Naive thymus-derived CD4-positive, alpha-beta T cell (primary cell): ENCODE measurements at places on chromosomes 6 and 20. TPM values are rescaled to one million over a fixed set of nuclear protein-coding genes. Genes with fewer than 3 reads are reported as not detected.

- peaks cover 14% of the 10 kb centered on the region for H3K4me1 ChIP-seq
- H3K4me3 ChIP-seq: peak overlapping the region; percentile 23
- DNase-seq: no peak
- no peak overlapping the region for H3K27ac ChIP-seq
These were observed 2.1 kb upstream of the VSX1 start for GRCh38 chr20:25083773-25084625.

DNA sequence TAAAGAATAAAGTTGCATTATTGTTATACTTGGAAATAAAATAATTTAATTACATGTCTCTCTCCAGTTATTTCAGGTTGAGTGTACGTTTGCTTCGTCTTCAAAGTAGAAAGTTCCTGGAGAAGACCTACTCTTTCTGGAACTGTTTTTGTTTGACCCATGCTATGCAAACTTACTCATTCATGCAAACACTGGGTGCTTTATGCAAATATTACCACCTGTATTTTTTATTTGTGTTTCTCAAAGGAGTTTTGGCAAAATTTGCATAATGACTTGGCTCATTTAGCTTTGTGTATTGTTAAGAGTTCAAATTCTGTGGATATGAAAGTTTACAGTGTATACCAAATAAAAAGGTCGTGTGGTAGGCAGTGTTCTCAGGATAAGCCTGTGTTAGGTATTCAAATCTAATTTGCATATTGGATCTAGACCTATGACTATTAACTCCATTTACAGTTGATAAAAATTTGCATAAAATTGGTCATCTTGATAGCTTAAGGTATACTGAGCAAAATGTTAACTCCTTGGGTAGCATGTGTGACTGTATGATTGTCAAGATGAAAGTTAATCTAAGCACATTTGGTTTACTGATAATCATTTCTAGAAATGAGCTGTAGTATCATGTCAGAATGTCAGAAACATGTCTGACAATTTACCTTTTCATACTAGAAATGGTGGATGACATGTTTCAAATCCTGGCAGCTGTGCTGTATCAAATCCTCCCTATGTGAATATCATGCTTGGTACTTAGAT lies 65.2 kb downstream of the CDKAL1 start:
- H3K27ac ChIP-seq: no peak overlapping the region
- H3K27me3 ChIP-seq: no peaks in the 10 kb centered on the region
- no peaks in the 10 kb centered on the region for H3K4me1 ChIP-seq
- H3K36me3 ChIP-seq: no peaks in the 10 kb centered on the region

OPRL1 gene
- 6.1 TPM for total RNA-seq

SPATS1 gene
- total RNA-seq: not detected

- H3K4me1 ChIP-seq: no peaks in the 10 kb centered on the region
- no peak overlapping the region for H3K4me3 ChIP-seq
- DNase-seq: no peak
- H3K27me3 ChIP-seq: no peaks in the 10 kb centered on the region
- H3K27ac ChIP-seq: no peak overlapping the region
These were observed 74.8 kb downstream of the GCNT2 start for GRCh38 chr6:10595731-10596664.

DNA sequence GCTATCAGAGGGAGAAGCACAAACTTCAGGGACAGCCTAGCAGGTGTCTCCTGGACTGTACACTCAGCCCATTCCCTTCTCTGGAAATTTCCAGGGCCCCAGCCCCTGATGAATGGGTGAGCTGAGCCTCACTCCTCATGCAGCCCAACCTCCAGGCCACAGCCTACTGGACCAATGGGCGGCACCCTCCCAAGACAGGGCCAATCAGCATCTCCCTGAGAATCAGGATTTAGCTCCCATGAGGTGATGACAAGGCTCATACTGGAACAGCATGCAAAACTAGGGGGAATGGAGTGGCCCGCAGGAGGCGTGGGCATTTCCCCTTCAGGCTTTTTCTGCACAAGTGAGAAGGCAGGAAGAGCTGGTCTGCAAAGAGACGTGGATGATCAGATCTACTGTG lies 29.0 kb downstream of the NFATC2 start:
- peaks cover 60% of the 10 kb centered on the region for H3K4me1 ChIP-seq
- H3K27ac ChIP-seq: peak overlapping the region; percentile 38
- H3K36me3 ChIP-seq: peaks cover 9% of the 10 kb centered on the region
- no peak overlapping the region for H3K4me3 ChIP-seq
- no peaks in the 10 kb centered on the region for H3K27me3 ChIP-seq

DNA sequence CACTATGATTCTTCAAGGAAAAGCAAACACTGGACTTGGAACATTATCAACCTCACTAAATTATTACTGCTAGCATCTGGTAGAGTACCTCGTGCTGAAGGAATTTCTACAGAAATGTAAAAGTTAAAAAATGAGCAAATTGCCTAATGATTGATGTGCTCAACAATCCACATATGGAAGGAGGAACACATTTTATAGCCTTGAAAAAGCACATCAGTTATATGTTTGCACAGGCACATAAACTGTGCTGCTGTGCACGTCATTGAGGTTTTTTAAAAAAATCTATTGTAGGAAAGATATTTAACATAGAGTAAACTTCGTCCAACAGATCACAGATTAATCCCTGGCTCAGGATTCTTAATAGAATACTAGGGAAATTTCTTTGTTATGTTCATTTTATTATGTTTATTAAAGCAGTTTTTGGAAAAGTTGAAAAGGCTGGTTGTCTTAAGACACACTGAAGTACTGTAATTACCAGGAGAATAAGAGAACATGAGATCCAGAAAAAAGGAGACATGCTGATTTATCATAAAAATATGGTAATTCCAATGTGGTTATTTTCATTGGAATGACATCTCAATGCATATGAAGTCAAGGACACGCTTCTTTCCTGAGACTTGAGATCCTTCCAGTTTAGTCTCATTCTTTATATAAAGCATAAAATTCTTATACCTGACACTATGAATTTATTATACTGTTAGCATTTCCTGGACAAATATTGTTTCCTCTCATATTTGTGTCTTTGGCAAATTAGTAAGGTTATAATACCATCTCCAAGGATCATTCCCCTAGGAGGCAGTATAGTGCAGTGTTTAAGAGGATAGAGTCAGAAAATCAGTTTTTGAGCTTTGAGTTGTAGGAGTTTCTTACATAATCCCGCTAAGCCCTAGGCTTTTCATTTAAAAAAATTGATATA lies 511.1 kb downstream of the TENT5A start:
- no peak overlapping the region for H3K4me3 ChIP-seq
- no peaks in the 10 kb centered on the region for H3K4me1 ChIP-seq
- no peaks in the 10 kb centered on the region for H3K27me3 ChIP-seq
- DNase-seq: no peak

PLEKHG1 gene
- 2.6 TPM for total RNA-seq

TTLL9 gene
- total RNA-seq: not detected

GRCh38 chr6:1825926-1826325 lies 216.2 kb downstream of the FOXC1 start:
- no peak overlapping the region for H3K27ac ChIP-seq
- H3K4me1 ChIP-seq: no peaks in the 10 kb centered on the region
- H3K36me3 ChIP-seq: no peaks in the 10 kb centered on the region
- H3K27me3 ChIP-seq: no peaks in the 10 kb centered on the region
- no peak overlapping the region for H3K4me3 ChIP-seq
